ENCODE measurements at places on chromosomes 5 and 9. TPM values are rescaled to one million over a fixed set of nuclear protein-coding genes. Genes with fewer than 3 reads are reported as not detected.

The TAF11L5 gene
- not detected for total RNA-seq

The C5orf46 gene
- total RNA-seq, result not detected

The SNCAIP gene
- 4.0 TPM for total RNA-seq

The CACFD1 gene
- total RNA-seq, result 39.8 TPM

The SEC16A gene
- total RNA-seq, result 63.7 TPM

The PSD2 gene
- not detected for total RNA-seq

The FSTL4 gene
- total RNA-seq, result 0.67 TPM

The GRIA1 gene
- total RNA-seq, result 21.9 TPM

GRCh38 chr5:59615272-59615671, 278.3 kb downstream of the PDE4D start:
- DNase-seq, result no peak

- no peak for DNase-seq
Observed at GRCh38 chr9:35048511-35048910, 23.9 kb downstream of the VCP start.

DNA sequence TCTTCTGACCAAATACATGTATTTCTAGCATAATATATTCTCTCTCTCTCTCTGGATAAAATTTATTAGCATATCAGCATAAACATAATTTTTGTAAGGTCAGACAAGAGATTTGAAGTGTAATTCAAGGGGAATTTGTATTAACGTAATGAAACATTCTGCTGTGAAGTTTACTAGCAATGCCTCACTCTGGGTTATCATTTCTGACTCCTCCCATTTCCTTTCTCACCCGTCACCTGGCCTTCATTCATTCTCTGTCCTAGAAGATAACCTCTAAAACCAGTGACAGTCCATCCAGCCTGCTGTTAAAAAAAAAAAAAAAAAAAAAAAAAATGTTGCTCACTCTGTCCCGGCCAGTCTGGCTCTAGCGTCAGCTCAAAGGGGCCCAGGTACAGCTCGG, 27.1 kb downstream of the GRAMD2B start:
- no peak for DNase-seq

DNA sequence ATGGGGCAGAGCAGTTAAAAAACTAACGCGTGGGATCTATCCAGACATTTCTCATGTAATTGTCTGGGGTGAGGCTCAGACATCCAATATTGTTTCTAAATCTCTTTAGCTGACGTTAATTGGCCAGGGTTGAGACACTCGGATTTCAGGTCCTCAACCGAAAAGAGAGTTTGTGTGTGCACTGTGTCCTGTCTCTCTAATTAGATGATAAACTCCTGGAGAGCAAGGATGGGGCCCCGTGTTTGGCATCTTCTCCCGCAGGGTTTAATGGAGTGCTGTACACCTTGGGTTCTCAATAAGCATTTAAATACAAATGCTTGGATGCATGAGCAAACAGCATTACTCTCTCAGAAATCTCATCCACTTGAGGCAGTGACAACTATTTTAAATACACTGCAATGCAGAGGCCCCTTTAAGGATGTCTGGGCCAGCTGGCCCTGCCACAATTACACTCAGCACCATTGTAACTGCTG, 139.6 kb downstream of the MTX3 start:
- no peak for DNase-seq

DNA sequence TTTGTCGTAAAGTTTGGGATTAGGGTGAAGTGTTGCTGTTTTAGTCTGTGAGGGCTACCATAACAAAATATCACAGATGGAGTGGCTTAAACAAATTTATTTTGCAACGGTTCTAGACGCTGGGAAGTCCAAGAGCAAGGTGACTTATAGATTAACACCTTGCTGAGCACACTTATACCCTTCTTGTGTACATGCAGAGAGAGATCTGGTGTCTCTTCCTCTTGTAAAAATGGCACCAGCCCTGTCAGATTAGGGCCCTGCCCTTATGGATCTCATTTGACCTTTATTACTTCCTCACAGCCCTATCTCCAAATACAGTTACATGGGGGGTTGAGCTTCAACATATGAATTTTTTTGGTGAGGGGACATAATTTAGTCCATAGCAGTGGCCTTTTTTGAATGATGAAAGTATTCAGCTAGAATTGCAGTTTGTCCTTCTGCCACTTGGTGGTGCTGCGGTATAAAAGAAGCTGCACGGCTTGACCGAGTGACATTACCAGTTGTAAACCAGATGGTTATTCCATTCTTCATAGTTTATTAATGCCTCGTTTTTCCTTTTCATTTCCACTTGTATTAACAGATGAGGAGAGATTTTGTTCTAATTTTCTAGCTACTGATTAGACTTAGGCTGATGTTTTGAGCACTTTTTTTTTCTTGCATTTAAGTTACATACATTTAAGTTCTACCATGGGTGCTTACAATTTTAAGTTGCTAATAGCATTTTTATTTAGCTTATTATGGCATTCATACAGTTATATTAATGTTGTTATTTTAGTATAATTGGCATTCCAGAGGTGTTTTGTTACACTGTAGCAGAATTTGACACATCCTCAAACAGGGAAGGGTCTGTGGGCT, 19.4 kb downstream of the DCP2 start:
- no peak for DNase-seq

DNA sequence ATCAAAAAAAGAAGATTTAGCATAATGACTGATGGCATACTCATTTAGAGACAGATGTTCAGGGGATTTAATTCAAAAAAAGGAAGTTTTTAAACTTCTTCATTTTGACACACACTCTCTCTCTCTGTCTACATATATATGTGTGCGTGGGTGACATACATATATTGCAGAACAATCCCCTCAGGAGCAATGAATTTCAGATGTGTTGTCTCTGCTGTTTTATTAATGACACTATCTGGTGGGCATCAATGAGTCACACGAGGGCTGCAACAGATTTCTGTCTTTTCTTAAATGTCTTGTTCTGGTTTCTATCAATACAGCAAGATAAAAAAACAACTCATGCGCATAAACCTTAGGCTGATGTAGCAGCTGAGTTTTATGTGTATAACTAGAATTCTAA, 123.5 kb upstream of the SLCO6A1 start:
- no peak for DNase-seq

GRCh38 chr9:126502417-126503332, 111.1 kb upstream of the LMX1B start:
- DNase-seq, result no peak

DNA sequence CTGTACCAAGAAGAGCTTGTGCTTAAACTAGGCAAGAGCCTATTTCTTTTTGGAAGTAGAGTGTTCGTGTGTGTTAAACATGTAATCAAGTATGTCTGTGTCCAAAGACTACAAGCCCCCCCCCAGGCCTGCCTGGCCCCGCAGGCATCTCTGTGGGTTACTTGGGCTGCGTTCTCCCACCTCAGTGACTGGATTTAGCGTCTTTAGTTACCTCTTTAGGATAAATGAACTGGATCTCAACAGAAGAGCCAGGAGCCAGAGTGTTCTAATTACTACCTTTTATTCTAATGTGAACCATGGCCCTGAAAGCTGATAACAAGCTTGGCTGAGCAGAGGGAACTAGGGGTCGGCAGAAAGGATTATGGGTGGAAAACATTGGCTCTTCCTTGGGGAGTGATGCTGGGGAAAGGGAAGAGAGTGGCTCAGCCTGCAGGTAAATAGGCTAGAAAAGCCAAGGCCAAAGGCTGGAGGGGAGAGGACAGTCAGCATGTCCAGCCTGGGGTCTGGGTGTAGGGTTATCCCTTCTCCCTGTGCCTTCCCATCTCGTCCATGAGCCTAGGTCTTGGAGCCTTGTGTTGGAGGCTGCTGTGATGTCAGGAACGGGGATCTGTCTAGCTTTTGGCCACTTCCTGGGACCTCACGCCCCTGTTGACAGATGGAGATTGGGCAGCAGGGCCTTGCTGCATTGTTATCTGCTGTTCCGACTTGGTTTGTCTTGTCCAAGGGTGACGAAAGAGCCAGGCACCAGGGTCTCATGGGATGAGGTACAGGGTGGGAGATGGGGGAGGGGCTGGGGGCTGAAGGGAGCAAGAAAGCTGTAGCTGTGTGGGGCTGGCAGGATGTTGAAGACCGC, 11.1 kb downstream of the CD74 start:
- DNase-seq, result no peak

DNA sequence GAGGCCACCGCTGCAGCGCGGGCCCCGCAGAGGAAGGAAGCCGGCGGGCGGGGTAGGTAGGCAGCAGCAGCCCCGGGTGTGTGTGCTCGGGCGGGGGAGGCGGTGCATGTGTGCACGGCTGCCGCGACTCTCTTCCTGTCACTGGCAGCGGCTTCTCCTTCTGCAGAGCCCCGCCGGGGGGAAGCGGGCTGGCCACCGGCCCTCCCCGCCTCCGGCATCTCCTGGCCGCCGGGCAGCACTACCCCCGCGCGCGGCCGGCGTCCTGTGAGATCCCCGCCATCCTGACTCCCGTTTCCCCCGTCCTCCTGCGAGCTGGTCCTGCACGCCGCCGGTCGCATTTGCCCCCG, 315 bp downstream of the PIK3R1 start:
- no peak for DNase-seq

DNA sequence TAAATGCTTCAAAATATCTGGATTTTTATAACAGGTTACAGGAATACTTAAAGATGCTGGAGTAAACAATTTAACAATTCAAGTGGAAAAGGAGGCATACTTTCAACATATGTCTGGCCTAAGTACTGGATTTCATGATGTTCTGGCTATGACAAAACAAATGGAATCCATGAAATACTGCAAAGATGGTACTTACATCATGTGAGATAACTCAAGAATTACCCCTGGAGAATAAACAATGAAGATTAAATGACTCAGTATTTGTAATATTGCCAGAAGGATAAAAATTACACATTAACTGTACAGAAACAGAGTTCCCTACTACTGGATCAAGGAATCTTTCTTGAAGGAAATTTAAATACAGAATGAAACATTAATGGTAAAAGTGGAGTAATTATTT, 35.6 kb downstream of the SLC30A5 start:
- DNase-seq, result no peak

GRCh38 chr5:103907001-103907400, 344.4 kb upstream of the NUDT12 start:
- no peak for DNase-seq

- no peak for DNase-seq
Observed at GRCh38 chr9:134486596-134486995, 155.0 kb upstream of the COL5A1 start.

DNA sequence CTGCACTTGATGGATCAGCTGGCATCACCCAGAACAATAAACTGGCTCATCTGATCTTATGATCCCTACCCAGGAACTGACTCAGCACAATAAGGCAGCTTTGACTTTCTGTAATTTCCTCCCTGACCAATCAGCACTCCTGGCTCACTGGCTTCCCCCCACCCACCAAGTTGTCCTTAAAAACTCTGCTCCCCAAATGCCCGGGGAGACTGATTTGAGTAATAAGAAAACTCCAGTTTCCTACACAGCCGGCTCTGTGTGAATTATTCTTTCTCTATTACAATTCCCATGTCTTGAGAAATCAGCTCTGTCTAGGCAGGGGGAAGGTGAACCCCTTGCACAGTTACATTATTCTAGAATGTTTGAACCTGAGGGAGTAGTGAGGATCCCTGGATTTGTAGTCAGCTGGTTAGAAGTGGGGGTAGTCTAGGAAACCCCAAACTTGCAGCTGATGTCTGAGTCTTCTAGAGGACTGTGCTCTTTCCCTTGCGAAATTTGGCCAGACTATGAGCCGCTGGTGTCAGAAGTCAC, 111.7 kb upstream of the NEK6 start:
- DNase-seq, result no peak

All from upper lobe of right lung (tissue), 1 donor.